Muscle of back (tissue), 13 donors: ENCODE measurements at places on chromosomes 5 and 9.

- DNase-seq, result no peak
Measured at GRCh38 chr9:92444841-92445240, 20.6 kb upstream of the OMD start.

- no peak for DNase-seq
Measured at GRCh38 chr9:19108038-19108437, 5.3 kb upstream of the HAUS6 start.

DNA sequence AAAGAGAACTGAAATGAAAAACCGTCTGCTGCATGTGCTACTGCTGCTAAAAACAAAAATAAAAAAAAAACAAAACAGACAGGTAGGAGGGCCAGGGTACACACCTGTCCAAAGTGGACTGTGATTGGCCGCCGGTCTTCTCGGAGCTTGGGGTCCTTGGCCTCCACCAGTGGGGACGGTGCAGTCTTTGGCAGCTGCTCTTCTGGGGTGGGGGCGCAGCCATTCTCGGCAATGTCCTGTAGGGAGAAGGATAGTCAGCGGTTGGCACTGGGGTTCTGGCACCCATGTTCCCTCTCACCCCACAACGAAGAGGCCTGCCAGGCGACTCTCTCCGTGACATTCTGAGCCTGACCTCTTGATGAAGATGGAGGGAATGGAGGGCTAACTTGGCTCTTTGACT lies 84.3 kb downstream of the CRB2 start:
- DNase-seq, result no peak

GRCh38 chr9:15158064-15158463 lies 149.0 kb downstream of the TTC39B start:
- no peak for DNase-seq

DNA sequence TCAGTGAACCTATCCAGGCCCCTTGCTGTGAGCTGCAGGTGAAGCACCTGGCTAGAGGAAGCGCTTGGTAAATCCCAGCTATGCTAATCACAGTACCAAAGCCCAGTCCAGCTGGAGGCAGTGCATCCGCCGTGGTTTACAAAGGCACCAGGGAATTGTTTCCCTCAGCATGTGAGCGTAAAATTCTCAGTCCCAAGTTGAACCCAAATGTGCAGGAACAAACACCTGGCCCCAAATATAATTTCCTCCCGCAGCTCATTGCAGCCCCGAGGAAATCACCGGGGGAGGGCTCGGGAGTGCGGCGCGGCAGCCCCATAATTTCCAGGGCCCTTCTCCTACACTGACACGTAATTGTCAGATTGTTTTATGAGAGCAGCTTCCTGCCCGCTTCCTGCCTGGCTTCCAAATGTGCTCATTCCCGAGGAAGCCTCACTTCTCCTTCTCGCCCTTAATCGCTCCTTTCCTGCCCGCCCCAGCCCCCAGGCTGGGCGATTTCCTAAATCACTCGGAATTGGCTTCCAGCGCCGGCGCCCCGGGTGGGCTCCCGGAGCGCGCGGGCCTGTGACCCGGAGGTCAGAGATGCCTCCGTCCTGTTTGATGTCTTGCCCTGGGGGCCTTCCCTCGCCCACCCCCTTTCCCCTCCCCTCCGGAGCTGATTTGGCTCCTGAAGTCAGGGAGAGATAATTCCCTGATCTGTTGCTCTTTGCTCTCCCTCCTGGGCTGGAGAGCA lies 134.4 kb downstream of the FGF1 start:
- DNase-seq, result peak; percentile 77

- DNase-seq, result no peak
Measured at GRCh38 chr5:119271758-119272730, 83.8 kb upstream of the TNFAIP8 start.

DNA sequence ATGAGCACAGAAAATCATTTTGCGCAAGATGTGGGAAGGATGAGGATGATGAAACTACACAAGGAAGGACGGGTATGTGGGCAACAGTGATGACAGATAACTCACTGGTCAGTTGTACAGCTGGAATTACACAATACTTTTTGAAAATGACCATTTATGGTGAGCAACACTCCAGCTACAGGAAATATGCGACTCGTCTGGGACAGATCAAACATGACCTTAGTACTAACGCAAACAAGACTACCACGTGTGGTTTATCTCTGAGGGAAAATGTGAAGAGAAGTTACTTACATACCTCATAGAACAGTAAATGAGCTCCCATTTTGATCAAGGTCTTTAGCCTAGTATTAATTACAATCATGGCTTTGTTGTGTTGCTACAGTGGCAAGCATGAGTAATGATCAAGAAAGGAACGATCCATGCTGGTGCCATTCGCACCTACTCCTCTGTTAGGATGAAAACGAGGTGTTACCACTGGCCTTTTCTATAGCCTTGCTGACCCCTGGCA lies 456.9 kb downstream of the BNC2 start:
- DNase-seq, result no peak

DNA sequence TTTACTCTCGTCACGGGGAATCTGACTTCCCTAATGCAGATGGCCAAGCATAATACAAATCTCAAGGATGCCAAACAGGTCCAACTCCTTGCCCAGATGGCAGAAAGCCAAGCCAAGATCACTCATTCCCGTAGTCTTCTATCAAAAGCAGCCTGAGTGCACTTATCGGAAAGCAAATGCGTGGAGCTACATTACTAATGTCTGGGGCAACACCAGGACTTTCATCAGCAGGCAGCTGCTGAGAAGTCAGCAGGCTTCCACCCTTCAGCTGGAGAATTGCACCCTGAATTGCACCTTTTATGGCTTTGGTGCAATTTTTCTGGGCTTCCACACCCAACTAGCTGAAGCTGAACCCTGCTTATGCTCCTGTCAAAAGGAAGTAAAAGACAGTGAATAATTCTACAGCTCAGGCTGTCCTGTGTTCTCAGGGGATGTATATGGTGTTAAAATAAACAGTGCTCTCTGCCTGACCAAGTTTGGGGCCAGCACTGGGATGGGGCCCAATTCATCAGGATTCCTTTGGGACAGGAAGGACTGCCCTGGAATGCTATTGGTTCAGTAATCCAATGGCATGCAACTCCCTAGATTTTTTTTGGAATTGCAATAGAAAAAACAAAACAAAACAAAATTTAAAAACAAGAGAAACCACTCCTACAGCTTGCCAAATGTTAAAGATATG lies 92.6 kb downstream of the DPYSL3 start:
- DNase-seq, result peak; percentile 58

- no peak for DNase-seq
Measured at GRCh38 chr9:81303658-81304057, 385.7 kb downstream of the TLE1 start.

DNA sequence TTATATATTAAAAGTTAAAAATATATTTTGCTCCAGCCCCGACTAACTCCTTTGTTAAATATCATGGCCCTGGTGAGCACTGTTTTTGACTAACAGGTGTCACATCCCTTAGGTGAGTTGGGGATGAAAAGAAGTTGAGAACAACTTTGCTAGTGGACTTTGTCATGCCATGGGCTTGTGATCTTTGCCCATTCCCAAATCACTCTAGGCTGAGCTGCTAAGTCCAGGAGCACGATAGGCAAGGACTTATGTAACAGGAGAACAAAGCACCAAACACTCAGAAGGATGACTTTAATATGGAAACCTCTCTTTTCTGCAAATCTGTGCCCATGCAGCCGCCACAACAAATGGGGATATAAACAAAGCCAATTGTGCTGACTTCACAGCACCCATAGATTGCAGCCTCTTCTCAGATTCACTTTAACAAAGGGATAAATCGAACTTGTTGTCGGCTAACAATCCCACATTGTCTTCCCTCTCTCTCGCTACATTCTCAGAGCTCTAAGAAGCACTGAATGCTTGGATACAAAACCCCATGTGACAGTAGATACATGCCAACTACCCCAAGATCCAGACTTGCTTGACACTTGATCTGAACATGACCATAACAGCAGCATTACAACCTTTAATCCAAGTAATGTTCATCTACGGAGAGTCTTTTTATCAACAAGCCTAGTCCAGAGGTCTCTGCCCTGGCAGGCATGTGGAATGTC lies 86.8 kb upstream of the CD180 start:
- no peak for DNase-seq

DNA sequence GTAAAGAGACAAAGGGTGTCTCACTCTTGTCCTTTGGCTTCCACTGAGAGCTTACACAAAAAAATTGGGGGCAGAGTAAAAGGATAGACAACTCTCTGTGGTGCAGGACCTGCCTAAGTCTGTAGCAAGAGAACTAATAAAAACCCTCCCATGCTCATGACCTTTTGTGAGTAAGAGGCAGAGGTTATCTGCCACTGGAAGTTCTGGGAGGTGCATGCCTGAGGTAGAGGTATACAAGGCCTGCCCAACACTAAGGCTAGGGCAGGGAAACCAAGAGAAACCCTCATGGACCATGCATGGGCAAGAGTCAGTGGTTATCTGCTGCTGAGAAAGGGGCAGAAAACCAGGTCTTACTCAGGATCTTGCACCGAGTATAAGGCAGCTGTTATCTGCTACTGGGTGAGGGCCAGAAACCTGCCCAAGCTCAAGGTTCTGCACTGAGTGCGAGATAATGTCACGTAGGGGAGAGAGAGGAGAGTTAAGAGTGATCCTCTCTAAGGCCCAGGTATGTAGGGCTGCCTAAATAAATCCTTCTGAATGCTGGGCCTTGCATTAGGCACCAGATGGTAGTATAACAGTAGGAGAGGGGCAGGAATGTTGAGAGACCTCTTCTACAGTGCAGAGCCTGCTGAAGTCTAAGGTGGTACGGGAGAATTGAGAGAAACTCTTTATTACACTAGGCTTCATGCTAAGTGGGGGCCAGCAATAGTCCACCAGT lies 143.4 kb downstream of the MACROH2A1 start:
- DNase-seq, result no peak
